Endothelial cell of umbilical vein (primary cell): ENCODE measurements at places on chromosomes 3 and 15. TPM values are rescaled to one million over a fixed set of nuclear protein-coding genes. Genes with fewer than 3 reads are reported as not detected.

Gene MYLK
- total RNA-seq, result 17.2 and 22.2 TPM in 2 replicates

Gene DUOX1
- not detected in 2 replicates for total RNA-seq

Gene CDC25A
- 18.4 and 19.0 TPM in 2 replicates for total RNA-seq

Gene CD200R1
- total RNA-seq, result not detected in 2 replicates

Gene HRH1
- 16.2 and 22.0 TPM in 2 replicates for total RNA-seq

Gene RBPMS2
- 7.6 and 7.8 TPM in 2 replicates for total RNA-seq

Gene COL6A5
- not detected in 2 replicates for total RNA-seq

Gene PLSCR2
- total RNA-seq, result not detected in 2 replicates

Gene SLC28A1
- total RNA-seq, result not detected in 2 replicates

Gene GREM1
- 0.44 TPM in 1 of 2 replicates, not detected in the other for total RNA-seq

Gene MESP1
- total RNA-seq, result 1.0 and 1.7 TPM in 2 replicates

Gene CKMT1B
- not detected in 2 replicates for total RNA-seq

Gene GPR171
- not detected in 2 replicates for total RNA-seq

Gene SORD
- 16.6 and 23.0 TPM in 2 replicates for total RNA-seq

Gene C3orf85
- not detected in 2 replicates for total RNA-seq
